ENCODE measurements at places on chromosomes 1 and 21.

GRCh38 chr1:17419626-17420328, 19.7 kb downstream of the RCC2 start:
- DNase-seq: no peak

DNA sequence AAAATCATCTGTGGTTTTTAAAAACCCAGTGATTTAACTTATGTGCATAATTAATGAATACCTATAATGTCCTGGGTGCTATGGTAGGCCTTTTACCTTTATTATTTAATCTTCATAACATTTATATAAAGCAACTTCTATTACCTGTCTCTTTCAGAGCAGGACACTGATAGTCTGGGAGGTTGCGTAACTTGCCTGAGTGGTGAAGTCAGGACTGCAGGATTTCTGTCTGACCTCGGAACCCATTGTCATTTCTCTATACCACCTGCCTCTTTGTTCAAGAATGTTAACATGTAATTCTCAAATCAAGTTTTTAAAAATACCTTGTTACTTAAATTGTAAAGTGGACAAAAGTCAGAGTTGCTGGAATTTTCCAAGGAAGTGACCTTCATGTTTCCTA, 41.0 kb upstream of the BACH1 start:
- no peak for DNase-seq

DNA sequence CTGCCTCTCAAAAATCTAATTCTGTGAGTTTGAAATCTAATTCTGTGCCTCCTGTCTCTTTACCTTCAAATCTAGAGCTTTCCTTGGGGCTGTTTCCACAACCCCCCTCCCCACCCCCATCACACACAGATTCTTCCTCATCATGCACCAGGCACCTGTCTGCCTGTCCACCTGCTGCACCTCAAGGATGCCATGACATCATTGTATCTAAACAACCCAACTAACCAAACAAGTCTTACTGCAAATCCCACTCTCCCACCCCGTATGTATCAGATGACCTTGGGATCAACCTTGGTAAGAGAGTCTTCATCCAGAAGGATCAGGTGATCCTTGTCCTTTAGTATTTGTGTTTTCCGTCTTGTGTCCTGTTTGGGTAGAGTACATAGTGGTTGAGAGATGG, 102.7 kb upstream of the SIM2 start:
- no peak for DNase-seq

GRCh38 chr1:244012202-244012601, 38.9 kb upstream of the ZBTB18 start:
- DNase-seq: no peak

DNA sequence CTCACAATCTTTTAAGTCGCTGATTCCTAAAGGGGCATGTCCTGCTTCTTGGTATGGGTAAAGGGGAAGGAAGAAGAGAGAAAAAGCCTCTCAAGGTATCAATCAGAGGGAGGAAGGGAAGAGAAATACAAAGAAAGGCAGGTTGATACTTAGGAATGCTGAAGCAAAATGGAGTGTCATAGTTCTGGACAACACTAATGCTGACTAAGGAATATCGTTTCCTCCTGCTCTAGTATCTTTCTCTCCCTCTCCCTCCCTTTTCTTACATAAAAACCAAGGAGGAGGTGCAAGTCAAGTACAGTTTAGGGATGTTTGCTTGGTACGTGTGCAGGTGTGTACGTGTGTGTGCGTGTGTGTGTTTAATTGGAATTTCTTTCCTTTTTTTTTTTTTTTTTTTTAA, 44.9 kb upstream of the IL12RB2 start:
- DNase-seq: no peak
